Sciatic nerve (tissue), 2 donors: ENCODE measurements at places on chromosomes 16 and 17. TPM values are rescaled to one million over a fixed set of nuclear protein-coding genes. Genes with fewer than 3 reads are reported as not detected.

The HBA1 gene
- 11,060 TPM for total RNA-seq

The HOXB8 gene
- total RNA-seq, result 0.98 TPM

The MON1B gene
- 45.4 TPM for total RNA-seq

The SPNS3 gene
- 2.0 TPM for total RNA-seq

The SDR42E2 gene
- total RNA-seq, result not detected

GRCh38 chr17:80517641-80518040, 27.0 kb upstream of the RPTOR start:
- DNase-seq, result no peak

- DNase-seq, result peak; percentile 50
Measured at GRCh38 chr17:32484628-32485027, 2.2 kb upstream of the CDK5R1 start.

DNA sequence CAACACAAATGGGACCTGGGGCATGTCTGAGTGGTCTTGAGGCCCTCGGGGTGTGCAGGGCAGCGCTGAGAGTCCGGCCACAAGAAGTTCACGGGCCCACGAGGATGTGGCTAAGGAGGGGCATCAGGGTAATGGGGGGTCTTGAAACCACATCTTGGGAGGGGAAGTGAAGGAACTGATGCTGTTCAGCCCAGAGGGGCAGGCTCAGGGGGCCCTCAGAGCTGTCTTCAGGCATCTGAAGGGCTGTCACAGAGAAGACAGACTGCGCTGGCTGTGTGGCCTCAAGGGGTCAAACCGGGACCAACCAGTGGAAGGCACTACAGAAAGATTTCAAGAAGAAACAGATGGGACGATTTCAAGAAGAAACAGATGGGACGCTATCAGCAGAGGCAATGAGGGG, 45.1 kb downstream of the ZNF423 start:
- DNase-seq, result no peak

DNA sequence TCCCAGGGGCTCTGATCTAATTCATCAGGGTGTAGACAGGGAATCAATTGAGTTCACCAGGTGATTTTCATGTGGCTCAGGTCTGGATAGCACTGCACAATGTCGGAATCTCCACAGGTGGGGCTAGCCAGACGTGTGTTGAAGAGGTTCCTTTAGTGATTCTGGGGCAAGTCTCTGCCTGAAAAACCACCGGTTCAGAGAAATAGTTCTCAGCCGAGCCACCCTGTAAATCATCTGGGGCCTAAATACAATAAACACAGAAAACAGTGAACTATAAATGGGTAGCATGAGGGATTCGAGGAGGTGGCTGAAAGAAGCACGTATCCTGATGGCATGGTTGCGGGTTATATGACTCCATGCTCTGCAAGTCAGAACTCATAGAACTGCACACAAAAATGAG, 21.3 kb downstream of the ASPA start:
- no peak for DNase-seq

DNA sequence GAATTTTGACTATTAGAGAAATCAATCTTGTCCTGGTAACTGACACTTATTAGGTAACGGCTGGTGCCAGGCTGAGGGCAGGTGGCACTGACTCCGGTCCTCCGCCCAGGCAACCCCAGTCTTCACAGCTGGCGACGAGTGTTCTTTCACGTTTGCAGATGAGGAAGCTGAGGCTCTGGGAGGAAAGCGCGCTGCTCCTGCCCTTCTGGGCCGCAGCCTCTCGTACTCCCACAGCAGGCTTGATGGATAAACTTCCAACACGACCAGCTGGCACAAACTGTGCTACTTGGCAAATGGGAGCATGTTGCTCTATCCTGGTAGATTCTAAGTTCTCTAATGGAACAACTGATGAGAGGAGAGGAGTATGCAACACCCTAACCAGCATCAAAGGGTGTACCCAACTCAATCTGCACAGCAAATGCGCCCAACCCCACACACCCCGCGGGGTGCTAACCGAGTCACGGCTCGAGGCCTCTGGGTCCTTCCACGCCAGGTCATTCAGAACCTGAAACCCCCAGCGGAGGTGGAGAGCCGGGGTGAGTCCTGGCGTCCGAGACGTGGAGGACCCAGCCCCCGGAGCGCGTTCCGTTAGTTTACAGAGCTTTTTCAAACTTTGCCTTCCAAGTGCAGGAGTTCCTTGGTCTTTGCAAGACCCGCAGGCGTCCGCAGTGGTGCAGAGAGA, 477 bp upstream of the SLC47A1 start:
- no peak for DNase-seq

DNA sequence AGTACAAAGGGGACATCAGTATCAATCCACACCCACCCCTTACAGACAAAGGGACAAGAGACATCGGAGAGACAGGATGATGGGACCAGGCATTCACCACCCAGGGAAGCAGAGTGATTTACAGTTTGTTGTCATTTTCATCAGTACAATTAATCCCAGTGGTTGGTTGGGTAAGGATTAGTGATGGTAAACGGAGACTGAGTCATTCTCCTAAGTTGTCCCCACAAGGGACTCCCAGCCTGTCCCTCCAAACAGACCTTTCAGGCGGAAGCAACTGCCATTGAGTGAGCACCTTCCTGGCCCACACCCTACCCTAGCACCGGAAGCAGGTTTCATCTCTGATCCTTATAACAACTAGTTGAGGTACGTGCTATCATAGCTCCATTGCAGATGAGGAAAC, 11.2 kb downstream of the PPL start:
- no peak for DNase-seq

GRCh38 chr16:83676086-83676485, 131.7 kb upstream of the HSBP1 start:
- DNase-seq, result no peak
